Astrocyte (in vitro differentiated cells and primary cell): ENCODE measurements at places on chromosomes 6 and 20. TPM values are rescaled to one million over a fixed set of nuclear protein-coding genes. Genes with fewer than 3 reads are reported as not detected.

LAMA5 gene
- total RNA-seq = 285 and 350 TPM in 2 replicates

DNA sequence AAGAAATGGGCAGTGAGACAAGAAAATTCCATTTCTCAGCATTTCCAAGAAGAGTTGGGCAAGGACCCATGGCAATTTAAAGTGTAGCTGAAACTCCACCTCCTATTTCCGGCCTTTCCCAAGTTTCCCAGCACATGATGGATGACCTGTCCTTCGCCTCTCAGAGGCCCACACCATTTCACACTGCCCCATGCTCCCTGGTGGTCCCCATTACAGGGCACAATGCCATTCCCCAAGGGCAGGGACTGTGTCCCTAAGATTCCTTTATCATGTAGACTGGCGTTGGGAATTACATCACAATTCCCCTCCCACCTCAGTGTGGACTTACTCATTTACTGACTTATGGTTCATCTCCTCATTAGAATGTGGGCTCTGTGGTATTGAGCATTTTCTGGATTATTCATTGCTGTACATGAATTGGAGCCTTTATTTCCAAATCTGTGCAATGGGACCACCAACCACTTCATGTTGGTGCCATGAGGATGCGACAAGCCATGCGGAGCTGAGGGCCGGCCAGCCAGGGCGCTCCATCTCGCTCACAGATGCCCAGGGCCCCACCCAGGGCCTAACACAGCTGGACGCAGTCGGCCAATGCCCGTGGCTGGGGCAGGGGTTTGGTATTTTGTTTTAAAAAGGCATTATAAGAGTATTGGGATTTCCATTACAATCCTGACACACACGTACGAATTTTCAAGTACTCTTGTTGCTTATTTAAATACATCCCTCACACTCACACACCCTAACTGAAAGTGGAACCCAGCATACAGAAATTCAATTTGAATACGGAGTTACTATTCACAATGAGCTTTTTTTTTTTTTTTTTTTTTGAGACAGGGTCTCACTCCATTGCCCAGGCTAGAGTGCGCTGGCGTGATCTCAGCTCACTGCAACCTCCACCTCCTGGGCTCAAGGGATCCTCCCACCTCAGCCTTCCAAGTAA is 5.4 kb downstream of the ACSS1 start:
- no peaks in the 10 kb centered on the region for H3K36me3 ChIP-seq
- peak; percentile 35 for DNase-seq
- H3K4me1 ChIP-seq = peaks cover 11% of the 10 kb centered on the region
- peaks cover 28% of the 10 kb centered on the region for H3K27me3 ChIP-seq
- H3K4me3 ChIP-seq = no peak overlapping the region
- H3K27ac ChIP-seq = no peak overlapping the region

DNA sequence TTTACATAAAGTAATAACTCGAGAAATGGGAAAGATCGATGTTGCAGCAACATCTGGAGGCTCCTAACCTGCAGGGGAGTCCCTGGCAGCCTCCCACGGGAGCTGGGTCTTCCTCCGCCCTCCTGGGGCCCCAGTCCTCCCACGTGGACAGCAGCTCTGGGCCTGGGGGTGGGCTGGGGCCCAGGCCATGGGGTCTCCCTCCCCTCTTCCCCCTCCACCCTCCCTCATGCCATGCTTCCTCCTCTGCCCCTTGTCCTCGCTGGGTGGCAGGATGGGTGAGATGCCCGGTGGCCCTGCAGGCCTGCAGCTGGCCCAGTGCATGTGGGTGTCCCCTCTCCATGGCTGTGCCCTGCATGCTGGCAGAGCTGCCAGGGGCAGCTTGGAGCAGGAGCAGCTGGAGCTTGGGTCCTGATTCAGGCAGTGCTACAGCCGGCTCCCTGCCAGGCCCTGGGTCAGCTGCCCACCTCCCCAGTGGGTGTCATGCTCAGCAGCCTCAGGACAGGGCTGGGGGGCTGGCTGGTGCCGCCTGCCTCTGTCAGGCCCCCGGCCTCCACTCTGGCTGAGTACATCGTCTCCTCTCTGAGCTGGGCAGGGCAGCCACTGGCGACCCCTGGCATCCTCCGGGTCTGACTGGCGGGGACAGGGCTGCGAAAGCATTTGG is 48.9 kb upstream of the BHLHE23 start:
- no peaks in the 10 kb centered on the region for H3K36me3 ChIP-seq
- peaks cover 19% of the 10 kb centered on the region for H3K27me3 ChIP-seq
- no peak overlapping the region for H3K4me3 ChIP-seq
- no peak for DNase-seq
- no peaks in the 10 kb centered on the region for H3K4me1 ChIP-seq

POPDC3 gene
- total RNA-seq = 8.6 and 9.1 TPM in 2 replicates

DNA sequence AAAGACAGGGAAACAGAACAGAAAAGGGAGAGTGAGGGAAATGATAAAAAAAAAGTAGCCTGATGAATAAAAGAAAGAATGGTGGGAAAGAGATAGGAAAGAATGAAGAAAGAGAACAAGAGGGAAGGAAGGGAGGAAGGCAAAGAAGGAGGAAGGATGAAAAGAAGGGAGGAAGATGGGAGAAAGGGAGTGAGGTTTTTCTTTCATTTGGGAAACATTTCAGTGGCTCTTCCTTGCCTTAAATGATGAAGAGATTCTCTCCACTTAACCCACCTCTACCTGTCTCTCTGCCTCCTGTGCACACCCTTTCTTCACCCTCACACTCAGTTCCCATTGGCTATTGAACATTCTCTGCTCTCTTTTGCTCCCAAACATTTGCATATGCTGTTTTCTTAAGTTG is 222.1 kb upstream of the DEFB112 start:
- DNase-seq = no peak
- H3K36me3 ChIP-seq = no peaks in the 10 kb centered on the region
- H3K4me3 ChIP-seq = no peak overlapping the region
- H3K4me1 ChIP-seq = no peaks in the 10 kb centered on the region
- no peak overlapping the region for H3K27ac ChIP-seq
- no peaks in the 10 kb centered on the region for H3K27me3 ChIP-seq

CGA gene
- total RNA-seq = 1.5 and 2.0 TPM in 2 replicates

- H3K4me3 ChIP-seq = no peak overlapping the region
- no peaks in the 10 kb centered on the region for H3K4me1 ChIP-seq
- H3K27me3 ChIP-seq = no peaks in the 10 kb centered on the region
- no peak overlapping the region for H3K27ac ChIP-seq
Observed at GRCh38 chr6:107154131-107154800, 39.0 kb upstream of the BEND3 start.

DNA sequence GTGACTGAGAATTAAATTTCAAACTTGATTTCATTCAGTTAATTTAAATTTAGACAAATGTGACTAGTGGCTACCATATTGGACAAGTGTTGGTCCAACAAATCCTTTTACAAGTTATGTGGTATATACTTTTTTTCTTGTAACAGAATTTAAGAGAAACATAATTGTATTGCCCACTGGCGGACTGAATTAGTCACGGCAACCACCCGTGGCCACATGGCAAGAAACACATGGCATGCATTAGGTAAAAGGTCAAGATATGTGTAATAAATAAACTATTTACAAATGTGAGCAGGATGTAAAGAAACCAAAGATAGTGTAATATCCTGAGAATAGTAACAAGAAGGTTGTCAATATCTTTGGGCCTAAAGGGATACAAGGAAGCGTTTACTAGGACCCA is 91.2 kb downstream of the LCA5 start:
- no peak overlapping the region for H3K27ac ChIP-seq
- no peak overlapping the region for H3K4me3 ChIP-seq
- no peaks in the 10 kb centered on the region for H3K36me3 ChIP-seq
- no peaks in the 10 kb centered on the region for H3K27me3 ChIP-seq
- H3K4me1 ChIP-seq = no peaks in the 10 kb centered on the region
- DNase-seq = no peak

SULF2 gene
- total RNA-seq = 115 and 139 TPM in 2 replicates

GRCh38 chr6:168691774-168692173 is 250.8 kb downstream of the SMOC2 start:
- no peak for DNase-seq
- H3K36me3 ChIP-seq = no peaks in the 10 kb centered on the region
- H3K4me3 ChIP-seq = no peak overlapping the region
- H3K27ac ChIP-seq = no peak overlapping the region
- H3K4me1 ChIP-seq = no peaks in the 10 kb centered on the region

GRCh38 chr6:26021001-26021349 is 58.4 kb downstream of the TRIM38 start:
- DNase-seq = peak; percentile 58
- H3K36me3 ChIP-seq = no peaks in the 10 kb centered on the region
- peak overlapping the region; percentile 83 for H3K4me3 ChIP-seq
- H3K4me1 ChIP-seq = peaks cover 33% of the 10 kb centered on the region
- H3K27me3 ChIP-seq = no peaks in the 10 kb centered on the region
- peak overlapping the region; percentile 95 for H3K27ac ChIP-seq

- no peaks in the 10 kb centered on the region for H3K27me3 ChIP-seq
- peaks cover 14% of the 10 kb centered on the region for H3K4me1 ChIP-seq
- H3K4me3 ChIP-seq = no peak overlapping the region
- DNase-seq = peak; percentile 64
Observed at GRCh38 chr6:43436577-43437282, 9.4 kb downstream of the ABCC10 start.

GRCh38 chr6:41040101-41040939 is 1.3 kb upstream of the UNC5CL start:
- H3K27ac ChIP-seq = no peak overlapping the region
- peak; percentile 7 for DNase-seq
- no peak overlapping the region for H3K4me3 ChIP-seq
- no peaks in the 10 kb centered on the region for H3K36me3 ChIP-seq

DNA sequence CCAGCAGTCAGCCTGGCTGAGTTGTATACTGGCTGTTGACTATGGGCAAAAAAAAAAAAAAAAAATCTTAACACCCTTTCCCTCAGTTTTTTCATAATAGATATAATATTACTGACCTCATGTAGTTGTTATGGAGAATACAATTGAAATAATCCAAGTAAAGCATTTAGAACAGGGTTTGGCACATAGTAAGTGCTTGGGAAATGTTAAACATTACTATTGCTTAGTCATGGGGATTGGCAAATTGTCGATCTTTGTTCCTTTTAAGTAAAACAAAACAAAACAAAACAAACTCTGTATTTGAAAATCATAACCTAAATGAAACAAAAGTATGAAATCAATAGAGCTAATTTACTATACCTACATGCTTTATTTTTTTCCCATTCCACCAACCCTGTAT is 458.4 kb downstream of the GRIK2 start:
- no peak for DNase-seq
- no peaks in the 10 kb centered on the region for H3K4me1 ChIP-seq
- H3K27ac ChIP-seq = no peak overlapping the region
- no peaks in the 10 kb centered on the region for H3K27me3 ChIP-seq

DNA sequence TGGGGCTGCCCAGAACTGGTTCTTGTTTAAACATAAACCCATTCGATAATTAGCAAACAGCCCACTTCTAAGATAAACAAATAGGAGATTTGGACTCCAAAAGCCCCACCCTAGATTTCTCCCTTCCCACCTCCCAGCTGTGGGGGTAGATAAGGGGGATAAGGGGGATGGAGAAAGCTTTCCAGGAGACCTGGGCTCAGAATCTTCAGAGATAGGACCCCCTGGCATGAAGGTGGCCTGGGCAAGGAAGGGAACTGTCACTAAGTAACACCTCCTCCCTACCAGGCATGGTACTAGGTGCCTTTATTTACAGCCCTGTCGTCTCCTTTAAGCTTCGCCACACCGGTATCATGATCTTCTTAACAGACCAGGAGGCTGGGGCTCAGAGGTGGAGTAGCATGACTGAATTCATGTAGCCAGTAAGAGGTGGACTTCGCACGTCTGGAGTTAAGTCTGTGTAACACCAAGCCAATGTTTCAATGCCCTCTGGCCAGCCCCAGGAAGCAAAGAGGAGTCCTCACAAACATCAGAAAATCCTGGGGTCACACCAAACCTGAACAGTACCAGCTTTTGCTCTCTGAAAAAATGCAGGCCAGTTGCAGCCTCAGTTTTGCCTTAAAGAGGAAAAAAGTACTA is 4.6 kb downstream of the SDC4 start:
- no peaks in the 10 kb centered on the region for H3K27me3 ChIP-seq
- H3K4me1 ChIP-seq = peaks cover 75% of the 10 kb centered on the region
- peak overlapping the region; percentile 43 for H3K4me3 ChIP-seq
- H3K27ac ChIP-seq = peak overlapping the region; percentile 93
- peaks cover 8% of the 10 kb centered on the region for H3K36me3 ChIP-seq

DNA sequence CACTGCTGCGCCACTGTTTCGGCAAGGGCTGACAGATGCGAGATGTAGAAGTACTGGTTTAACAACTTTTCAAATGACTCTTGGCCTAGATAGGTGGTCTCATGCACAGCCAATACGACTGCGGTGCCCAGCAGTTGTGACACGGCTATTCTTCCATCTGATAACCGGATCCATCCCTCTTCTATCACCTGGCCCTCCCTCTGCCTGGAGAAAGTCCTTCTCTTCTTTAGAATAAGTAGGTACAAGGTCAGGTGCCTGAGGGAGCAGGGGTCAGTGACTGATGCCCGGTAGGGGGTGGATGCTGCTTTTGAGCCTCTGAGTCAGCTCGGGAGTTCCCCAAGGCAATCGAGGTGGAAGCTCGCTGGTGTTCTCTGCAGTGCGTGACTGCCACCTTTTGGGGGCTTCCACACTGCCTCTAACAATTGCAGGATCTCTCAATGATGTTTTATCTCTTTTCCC is 166.8 kb upstream of the GRIK2 start:
- no peak overlapping the region for H3K27ac ChIP-seq
- no peaks in the 10 kb centered on the region for H3K4me1 ChIP-seq
- H3K27me3 ChIP-seq = no peaks in the 10 kb centered on the region
- no peaks in the 10 kb centered on the region for H3K36me3 ChIP-seq
- DNase-seq = peak; percentile 0

GRCh38 chr6:99614430-99615186 is 8.0 kb downstream of the PRDM13 start:
- peaks cover 8% of the 10 kb centered on the region for H3K4me1 ChIP-seq
- no peaks in the 10 kb centered on the region for H3K36me3 ChIP-seq
- H3K27me3 ChIP-seq = peaks cover 92% of the 10 kb centered on the region
- H3K4me3 ChIP-seq = peak overlapping the region; percentile 5
- no peak overlapping the region for H3K27ac ChIP-seq

- H3K36me3 ChIP-seq = no peaks in the 10 kb centered on the region
- H3K4me3 ChIP-seq = no peak overlapping the region
- H3K4me1 ChIP-seq = no peaks in the 10 kb centered on the region
- H3K27me3 ChIP-seq = no peaks in the 10 kb centered on the region
- H3K27ac ChIP-seq = no peak overlapping the region
Observed at GRCh38 chr6:122571888-122572287, 38.3 kb upstream of the PKIB start.

C6orf15 gene
- total RNA-seq = 4.6 and 6.4 TPM in 2 replicates

DNA sequence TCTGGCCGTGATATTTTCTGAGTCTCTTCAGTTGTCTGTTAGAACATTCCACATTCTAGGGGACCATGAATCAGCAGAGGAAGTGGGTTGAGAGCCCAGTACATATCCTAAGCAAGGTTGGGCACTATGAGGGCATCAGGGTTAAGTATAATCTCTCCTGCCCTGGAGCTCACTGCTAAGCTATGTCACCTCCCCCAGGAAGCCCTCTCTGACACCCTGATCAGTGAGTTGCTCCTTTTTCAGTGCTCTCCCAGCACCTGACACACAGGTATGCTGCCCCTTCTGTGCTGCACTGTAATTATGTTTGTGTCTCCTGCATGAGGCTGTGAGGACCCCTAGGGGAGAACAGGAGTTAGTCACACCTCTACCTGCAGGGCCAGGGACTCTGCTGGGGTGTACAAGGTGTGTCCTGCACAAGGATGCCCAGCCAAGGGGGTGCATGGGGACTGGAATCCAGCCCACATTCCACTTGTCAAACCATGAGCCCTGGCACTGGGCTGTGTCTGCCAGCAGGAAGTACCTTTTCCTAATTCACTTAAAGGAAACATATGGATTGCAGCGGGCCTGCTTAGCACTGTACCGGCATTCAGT is 3.9 kb downstream of the RAB44 start:
- no peaks in the 10 kb centered on the region for H3K36me3 ChIP-seq
- no peak overlapping the region for H3K27ac ChIP-seq
- no peak for DNase-seq
